ENCODE measurements at places on chromosomes 4 and X.

DNA sequence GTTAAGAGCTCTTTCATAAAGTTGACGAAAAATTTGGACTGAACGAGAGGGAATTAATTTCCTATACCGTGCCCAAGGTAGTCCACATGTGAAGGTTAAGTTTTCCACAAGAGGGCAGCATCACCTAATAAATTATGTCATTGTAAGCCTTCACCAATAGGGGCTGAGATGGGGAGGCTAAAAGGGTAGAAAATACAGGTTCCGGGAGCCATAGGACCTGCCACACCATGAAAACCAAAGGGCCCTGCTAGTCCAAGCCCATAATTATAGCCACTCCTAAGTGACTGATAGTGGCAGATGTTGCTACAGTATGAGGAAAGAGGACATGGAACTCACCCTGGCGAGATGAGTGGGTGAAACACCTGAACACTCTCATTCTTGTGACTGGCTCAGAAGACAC lies 122.2 kb downstream of the SHROOM4 start:
- peak; percentile 63 for DNase-seq

DNA sequence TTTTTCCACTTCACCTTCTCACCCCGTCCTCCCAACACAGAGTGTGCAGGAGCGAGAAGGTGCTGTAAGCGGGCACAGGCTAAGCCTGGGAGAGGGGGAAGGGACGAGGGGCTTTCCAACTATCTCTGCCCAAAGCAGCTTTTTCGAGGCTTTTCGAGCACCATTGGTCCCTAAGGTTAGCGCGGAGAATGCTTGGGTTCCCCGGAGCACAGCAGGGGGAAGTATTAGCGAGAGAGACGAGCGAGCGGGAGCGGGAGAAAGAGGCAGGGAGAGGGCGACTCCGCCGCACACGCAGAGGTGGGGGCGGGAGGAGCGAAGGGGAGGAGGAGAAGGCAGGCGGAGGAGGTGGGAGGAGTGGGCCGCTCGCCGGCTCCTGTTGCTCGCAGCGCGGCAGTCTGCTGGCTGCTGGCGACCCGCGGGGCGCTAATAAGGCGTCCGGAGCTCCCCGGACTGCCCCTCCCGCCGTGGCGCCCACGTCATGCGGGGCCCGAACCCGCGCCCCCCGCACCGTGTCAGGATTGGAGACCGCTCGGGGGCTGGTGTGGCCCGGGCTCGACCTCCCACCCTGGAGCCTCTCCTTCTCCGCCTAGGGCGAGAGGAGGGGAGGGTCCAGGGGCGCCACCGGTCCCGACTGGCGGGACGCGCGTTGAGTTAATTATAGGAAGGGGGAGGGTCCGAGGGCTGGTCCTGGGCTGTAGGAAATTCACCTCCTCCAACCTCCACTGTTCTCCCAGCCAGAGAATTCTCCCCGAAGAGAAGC lies at the start of gene ADAMTS3:
Gene ADAMTS3, minus strand, starts transcription at position 263 of the 760 bp plus-strand sequence. CDS start 459 bp downstream, outside the sequence.
- DNase-seq = peak; percentile 67

- DNase-seq = no peak
These were observed 160.8 kb downstream of the NAA11 start for GRCh38 chr4:79164907-79165610.

- no peak for DNase-seq
These were observed 63.7 kb upstream of the CAMK2D start for GRCh38 chr4:113825272-113825671.

GRCh38 chrX:69015564-69016292 lies 149.5 kb downstream of the PJA1 start:
- peak; percentile 64 for DNase-seq

GRCh38 chr4:96703265-96703664 lies 863.4 kb downstream of the PDHA2 start:
- DNase-seq = no peak

DNA sequence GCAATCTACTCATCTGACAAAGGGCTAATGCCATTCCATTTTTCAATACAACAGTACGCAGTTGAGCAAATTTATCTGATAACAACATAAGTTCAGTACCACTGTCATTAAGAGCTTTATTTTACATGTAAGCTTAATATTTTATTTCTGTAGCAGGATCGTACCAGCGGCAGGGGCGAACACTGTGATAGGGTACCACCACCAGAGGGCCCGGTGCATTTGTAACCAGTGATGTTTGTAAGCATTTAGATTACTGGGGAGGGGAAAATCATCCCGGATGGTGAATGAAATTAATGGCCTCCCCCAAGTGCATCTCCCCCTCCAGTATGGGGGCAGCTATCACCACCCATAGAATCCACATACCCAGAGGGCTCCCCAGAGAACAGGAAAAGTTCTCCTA lies 179.0 kb downstream of the ADGRA3 start:
- no peak for DNase-seq
